Osteoblast (primary cell): ENCODE measurements at places on chromosomes 13 and 19. TPM values are rescaled to one million over a fixed set of nuclear protein-coding genes. Genes with fewer than 3 reads are reported as not detected.
A peak's percentile ranks its signal among the peaks of the same experiment; 100 is the strongest.

DNA sequence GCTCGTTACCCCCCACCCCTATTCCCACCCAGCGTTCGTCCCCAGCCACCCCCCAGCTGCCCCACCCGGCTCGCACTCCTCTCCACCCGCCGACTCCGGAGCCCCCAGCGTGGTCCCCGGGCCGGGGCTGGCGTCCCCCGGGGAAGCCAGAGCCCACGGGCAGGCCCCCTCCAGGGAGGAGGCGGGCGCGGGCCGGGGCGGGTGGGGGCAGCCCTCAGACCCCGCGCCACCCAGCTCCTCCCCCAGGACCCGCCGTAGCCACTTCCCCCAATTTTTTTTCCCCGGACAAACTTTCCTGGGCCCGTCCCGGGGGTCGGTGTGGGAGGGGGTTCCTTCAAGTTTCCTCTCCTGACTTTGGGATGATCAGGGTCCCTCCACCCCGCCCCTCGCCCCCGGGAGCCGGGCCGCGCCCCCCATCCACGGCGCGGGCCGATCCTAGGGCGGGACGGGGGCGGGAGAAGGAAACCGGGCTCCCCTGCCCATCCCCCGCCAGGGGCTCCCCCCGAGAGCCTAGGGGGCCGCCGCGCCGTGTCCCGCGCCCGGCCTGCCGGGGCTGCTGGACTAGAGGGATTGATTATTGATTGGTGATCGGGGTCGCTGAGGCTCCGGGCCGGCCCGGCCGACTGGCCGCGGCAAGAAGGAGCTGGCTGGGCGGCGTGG, 927 bp upstream of the TSHZ3 start:
- peak; percentile 96 for DNase-seq
- H3K27ac ChIP-seq, result peak overlapping the region; percentile 37
- H3K27me3 ChIP-seq, result no peaks in the 10 kb centered on the region
- H3K4me1 ChIP-seq, result peaks cover 17% of the 10 kb centered on the region
- peaks cover 6% of the 10 kb centered on the region for H3K36me3 ChIP-seq

CC2D1A gene
- total RNA-seq, result 19.2 and 22.4 TPM in 2 replicates

DNA sequence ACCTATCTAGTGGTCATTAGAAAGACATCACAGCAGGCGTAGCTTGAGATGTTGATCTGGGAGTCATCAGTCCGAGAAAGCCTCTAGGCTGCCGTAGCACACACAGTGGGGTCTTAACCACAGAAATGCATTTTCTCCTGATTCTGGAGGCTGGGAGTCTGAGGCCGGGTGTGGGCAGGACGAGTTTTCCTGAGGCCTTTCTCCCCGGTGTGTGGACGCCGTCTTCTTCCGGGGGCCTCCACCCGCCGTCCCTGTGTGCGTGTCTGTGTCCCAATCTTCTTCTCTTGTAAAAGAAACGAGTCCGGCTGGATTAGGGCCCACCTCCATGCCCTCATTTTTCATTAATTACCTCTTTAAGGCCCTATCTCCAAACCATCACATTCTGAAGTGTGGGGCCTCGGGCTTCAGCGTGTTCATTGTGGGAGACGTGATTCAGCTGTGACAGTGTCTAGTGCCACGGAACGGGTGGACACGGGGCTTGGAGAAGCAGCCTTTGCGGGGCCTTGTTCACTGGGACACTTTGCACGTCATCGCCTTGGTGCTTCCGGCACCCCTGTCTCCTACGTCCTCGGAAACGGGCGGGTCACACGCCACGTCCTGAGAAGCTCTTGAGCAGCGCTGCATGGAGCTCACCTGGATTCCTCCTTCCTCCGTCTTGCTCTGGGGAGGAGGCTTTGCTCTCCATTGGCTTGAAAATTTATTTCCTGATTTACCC, 208.9 kb upstream of the SOX1 start:
- no peak overlapping the region for H3K4me3 ChIP-seq
- no peaks in the 10 kb centered on the region for H3K36me3 ChIP-seq
- no peak overlapping the region for H3K27ac ChIP-seq
- H3K4me1 ChIP-seq, result no peaks in the 10 kb centered on the region

DNA sequence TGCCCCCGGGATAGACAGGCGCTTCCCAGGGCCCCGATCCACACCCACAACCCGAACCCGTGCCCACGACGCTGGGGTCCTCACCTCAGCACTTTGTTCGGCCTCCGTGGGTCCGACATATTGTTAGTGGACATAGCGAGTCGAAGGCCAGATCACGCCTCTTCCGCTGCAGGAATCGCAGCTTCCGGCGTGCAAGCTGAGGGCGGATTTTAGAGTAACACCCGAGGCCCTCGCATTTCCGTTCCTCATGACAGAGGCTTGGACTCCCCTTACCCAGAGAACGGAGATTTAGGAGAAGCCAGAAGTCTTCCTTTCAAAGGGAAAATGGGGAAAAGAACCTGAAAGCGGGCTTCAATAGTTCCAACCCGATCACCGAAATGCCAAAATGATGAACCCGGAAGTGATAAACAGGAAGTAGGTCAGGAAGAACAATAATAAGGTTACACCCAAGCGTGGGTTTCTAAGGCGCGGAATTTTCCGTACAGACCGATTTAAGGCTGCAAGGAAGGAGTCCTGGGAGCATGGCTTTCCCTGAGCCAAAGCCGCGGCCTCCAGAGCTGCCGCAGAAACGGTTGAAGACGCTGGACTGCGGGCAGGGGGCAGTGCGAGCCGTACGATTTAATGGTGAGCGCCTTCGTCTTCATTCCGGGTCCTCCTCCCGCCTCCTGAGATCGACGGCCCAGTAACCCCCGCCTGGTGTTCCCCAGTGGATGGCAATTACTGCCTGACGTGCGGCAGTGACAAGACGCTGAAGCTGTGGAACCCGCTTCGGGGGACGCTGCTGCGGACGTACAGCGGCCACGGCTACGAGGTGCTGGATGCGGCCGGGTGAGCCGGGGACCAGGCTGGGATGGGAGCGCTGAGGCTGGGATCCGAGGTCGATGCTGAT, 2.9 kb downstream of the WDR83 start:
- peak overlapping the region; percentile 95 for H3K27ac ChIP-seq
- peaks cover 34% of the 10 kb centered on the region for H3K4me1 ChIP-seq
- peaks cover 22% of the 10 kb centered on the region for H3K36me3 ChIP-seq
- no peaks in the 10 kb centered on the region for H3K27me3 ChIP-seq
- peak overlapping the region; percentile 80 for H3K4me3 ChIP-seq

MEIOSIN gene
- total RNA-seq, result not detected in 2 replicates

DNA sequence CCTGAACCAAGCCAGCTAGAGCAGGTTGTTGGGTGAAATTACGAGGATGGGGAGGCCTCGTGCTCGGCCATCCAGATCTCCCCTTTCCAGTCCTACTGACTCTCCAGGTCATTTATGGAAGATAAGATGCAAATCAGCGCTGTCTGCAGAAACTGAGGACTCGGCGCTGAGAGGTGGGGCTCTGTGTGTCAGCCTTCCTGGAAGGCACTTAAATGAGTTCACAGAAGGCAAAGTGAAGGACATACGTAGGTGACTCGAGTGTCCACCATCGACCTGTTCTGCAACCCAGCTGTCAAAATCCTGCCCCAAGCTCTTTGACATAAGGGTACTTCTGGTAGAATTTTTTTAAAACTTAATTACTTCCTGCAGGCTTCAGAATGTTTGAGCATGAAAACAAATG, 86.4 kb downstream of the RAB20 start:
- H3K27me3 ChIP-seq, result no peaks in the 10 kb centered on the region
- H3K27ac ChIP-seq, result no peak overlapping the region
